Pons (tissue), 1 donor: ENCODE measurements at places on chromosomes 7 and 10.

DNA sequence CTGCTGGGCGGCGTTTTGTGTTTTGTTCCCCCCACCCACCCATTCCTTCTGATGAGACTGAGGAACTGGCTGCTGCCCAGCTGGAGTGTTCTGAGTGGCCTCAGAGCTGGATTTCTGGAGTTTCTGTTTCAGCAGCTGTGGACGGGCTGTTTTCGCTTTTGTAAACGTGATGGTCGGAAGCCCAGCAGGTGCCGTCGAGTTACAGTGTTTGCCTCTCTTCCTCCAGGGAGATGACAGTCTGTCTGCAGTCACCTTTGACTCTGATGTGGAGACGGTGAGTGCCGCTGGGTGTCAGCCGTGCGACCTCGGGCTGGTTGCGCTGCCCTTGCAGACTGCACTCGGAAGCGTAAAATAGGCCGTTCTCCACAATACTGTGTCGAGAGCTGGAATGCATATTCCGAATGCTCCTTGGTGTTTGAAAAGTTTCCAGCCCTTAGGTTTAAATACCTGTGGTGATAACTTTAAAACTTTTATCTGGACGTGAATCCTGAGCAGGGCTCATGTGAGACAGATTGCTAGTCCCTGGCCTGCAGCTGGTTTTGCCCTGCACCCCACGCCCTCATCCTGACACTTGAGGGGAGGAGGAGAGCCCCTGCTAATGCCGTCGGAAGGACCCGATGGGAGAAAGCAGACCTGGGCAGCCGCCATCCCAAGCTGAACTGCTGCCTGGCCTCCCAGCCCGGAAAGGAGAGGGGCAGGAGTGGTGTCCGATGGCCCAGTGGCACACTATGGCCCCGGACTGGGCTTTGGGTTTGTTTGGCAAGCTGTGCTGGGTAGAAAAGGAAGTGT, 8.3 kb downstream of the IQCE start:
- no peak for DNase-seq

DNA sequence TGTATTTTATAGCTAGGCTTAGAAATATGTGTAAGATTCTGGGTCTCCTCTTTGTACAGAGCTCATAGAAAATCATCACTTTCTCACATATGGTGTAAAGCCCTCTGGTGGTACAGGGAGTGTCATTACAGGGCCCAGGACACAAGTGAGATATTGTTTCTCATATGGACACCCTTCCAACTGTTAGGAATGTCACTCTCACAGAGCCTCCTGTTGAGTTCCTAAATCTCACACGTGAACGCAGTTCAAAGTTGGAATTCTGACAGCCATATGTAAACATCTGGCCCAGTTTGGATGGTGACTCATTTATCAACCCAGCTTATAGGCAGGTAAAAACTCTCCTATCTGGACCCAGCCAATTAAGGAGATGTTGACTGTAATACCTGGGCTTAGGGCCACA, 35.4 kb upstream of the ZNF107 start:
- DNase-seq, result peak; percentile 26

DNA sequence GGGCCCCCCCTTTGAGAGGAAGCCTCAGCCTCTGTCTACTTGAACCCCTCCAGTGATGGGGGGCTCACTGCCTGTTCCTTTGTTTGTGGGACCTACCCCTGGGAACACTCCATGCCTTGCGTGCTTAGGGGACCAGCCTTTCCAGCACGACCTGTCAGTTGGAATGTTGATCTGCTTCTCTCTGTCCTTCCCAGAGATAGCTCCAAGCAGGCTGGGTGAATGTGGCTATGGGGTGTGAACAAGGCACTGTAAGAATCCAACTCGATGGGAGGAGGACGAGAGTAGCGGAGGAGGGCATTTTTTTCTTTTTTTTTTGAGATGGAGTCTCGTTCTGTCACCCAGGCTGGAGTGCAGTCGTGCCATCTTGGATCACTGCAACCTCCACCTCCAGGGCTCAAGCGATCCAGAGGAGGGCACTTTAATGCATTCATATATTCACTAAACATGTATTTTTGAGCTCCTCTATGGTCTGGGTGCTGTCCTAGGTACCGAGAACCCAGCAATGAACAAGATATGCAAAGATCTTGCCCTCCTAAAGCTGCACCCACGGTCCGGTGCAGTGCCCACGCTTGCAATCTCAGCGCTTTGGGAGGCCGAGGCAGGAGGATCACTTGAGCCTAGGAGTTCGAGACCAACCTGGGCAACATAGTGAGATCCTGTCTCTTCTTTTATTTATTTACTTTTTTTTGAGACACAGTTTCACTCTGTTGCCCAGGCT, 8.5 kb downstream of the CLIP2 start:
- no peak for DNase-seq

- no peak for DNase-seq
These were observed 37.2 kb upstream of the EPC1 start for GRCh38 chr10:32384171-32384570.

DNA sequence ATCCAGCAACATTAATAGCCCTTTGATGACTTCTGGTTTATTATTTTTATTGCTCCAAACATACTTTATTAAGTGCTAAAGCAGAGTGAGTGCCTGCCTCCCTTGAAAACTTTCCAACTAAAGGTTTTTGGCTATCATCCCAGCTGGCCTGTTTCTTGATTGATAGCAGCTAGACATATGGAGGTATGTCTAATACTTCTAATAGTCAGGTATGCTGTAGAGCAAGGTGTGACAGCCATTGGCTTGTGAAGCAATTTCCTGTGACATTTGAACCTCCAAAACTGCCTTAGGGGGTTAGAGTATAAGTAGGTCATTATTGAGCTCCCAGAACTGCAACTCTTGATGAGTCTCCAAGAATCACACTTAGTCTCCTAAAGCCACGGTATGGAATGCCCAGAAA, 55.8 kb downstream of the LOXL4 start:
- DNase-seq, result no peak

DNA sequence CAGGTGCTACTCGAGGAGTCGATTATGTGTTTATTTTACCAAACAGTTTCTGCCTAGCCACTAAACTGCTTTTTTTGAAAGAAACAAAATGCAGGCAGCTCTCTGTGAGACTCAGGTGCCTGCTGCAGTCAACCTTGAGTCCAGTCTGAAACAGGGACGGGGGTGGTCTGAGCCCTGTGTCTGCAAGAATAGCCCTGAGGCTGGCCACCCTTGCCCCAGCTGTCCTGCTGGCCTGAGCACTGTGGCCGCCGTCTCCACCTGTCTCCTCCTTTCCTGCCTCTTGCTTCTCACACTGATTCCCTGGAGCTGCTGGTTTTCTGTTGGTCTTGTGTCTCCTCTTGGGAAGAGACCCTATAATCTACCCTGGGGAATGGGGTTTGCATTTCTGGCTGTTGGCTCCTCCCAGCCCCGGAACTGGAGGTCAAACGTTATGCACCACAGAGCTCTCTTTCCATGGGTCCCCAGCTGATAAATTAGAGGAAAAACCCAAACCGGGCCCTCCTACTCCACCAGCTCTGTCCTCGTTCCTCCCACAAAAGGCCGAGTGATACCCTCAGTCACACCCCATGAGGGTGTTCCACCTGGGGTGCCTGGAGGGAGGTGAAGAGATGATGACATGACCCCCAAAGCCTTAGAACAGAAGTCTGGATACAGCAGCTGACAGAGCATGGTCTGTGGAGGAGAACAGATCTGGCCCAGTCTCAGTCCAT, 15.0 kb upstream of the SLC18A3 start:
- DNase-seq, result no peak

- DNase-seq, result no peak
These were observed 315.2 kb downstream of the GATA3 start for GRCh38 chr10:8369666-8370065.

GRCh38 chr10:72340510-72341261, 14.0 kb downstream of the DNAJB12 start:
- DNase-seq, result no peak

GRCh38 chr7:34755008-34755407, 97.0 kb downstream of the NPSR1 start:
- no peak for DNase-seq

DNA sequence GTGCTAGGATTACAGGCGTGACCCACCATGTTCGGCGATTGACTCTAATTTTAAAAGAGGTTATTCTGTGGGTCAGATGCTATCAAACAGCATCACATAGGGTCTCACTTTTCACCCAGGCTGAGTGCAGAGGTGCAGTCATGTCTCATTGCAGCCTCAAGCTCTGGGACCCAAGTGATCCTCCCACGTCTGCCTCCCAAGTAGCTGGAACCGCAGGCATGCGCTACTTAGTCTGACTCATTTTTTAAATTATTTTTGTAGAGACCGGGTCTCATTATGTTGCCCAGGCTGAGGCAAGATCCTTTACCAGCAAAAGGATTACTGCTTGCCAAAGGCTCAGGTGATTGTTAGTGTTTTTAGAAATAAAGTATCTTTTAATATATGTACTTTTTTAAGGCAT, 42.9 kb upstream of the STOX1 start:
- no peak for DNase-seq

GRCh38 chr10:72310636-72311035, 36.9 kb downstream of the DDIT4 start:
- DNase-seq, result no peak

DNA sequence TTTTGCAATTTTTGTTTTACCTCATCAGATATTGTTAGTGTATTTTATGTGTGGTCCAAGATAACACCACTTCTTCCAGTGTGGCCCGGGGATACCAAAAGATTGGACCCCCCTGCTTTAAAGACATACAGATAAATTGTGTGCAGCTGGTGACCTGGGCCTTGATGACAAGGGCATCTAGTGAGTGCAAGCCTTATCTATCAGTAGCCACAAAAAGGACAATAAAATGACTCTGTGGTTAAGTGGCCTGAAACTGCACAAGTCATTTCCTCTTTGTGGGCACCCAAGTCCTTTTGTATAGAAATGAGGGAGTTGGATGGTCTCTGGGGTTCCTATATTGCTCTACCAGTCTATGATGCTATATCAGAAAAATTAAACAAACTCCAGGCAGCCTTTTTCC, 98.1 kb downstream of the PARD3 start:
- DNase-seq, result no peak

GRCh38 chr10:12709000-12709401, 292.5 kb downstream of the CCDC3 start:
- DNase-seq, result no peak

DNA sequence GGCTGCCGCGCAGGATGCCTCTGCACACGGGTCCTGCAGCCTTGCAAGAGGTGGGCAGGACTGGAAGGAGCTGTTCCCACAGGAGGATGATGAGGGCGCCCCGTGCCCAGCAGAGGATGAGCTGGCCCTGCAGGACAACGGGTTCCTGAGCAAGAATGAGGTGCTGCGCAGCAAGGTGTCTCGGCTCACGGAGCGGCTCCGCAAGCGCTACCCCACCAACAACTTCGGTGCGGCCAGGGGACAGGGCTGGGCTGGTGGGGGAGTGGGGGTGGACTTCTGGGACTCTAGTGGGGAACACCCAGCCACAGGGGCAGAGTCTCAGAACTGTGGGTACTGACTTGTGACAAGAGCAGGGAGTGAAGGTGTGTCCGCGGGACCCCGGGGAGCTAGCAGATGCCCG, 16.0 kb downstream of the ZFYVE27 start:
- DNase-seq, result no peak

- DNase-seq, result no peak
These were observed 442.5 kb downstream of the XPNPEP1 start for GRCh38 chr10:109480836-109481235.

DNA sequence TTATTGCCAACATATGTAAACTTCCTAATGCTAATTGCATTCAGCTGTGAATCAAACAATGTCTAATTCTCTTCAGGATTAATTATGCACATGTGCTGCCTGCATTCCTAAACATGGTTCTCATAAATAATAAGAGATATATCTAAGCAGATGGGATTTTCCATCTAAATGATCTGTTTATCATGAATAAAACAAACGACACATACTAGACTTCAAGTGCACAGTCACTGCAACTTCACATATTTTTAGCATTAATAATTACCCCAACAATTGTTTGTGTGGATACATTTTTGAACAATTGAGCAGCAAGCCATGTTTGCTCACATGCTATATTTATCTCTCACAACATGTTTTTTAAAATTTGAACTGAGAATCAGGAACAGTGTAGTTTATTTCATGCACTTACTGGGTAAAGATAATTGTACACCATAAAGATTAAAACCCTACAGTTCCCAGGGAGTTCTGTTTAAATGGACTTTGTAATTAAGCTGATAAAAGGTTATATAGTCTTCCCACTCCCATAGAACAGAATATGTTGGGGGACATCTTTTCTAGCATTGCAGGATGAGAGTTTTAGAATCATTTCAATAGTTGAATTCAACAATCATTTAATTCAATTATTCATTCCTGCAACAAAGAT, 378.5 kb downstream of the MDFIC start:
- no peak for DNase-seq

DNA sequence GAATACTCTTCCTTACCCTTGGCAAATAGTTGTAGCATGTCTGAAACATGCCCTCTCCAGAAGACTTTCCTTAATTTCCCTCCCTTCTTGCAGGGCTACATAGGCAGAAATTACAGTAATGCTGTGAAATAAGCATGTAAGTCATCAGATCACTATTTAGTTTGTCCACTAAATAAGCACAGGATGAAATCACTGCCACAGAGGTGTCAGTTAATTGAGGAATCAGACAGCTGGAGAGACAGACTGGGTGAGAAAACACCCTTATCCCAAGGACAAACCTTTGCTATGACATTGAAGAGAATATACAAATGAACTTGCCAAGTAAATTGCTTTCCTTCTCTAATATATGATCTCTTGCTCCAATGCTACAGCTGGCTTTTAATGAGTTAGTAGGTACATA, 129.3 kb downstream of the CHRM2 start:
- DNase-seq, result no peak

DNA sequence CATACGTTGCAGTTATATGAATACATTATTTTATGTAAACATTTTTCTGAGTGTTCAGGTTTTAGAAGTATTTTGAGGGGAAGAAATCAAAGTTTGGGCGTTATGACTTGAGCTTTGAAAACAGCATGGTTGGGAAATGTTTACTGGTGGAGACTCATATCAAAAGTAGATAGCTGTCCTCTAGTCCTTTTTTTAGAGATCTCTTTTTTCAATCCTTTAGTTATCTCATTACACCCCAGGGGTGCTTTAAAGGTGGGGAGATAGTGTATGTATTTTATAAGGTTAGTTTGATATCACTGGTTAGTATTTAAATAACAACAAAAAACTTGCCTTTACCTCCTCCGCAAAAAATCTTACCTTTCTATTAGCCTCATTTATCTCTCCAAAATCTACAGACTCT, 2.3 kb downstream of the DMTF1 start:
- DNase-seq, result no peak

DNA sequence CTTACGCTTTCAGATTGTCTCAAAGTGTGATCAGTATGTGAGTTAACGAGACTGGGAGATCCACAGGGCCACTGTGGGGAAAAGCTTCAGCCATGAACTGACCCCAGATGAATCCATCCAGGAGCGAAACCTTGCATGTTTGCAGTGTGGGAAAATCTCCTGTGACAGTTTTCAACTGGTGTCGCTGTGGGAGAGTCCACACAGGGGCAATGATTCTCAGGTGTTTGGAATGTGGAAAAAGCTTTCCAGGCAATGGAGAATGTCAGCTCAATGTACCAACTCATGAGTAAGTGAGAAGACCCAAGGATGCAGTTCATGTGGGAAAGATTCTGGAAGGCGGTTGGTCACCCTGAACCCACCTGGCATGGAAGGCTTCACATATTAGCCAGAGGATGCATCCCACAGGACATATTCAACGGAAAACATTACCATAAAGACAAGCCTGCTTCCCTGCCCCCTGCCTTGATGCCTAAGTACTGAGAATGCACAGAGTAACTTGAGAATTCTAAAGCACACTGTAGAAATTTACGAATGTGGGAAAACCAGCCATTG, 204.1 kb upstream of the BMPER start:
- no peak for DNase-seq
